Activated naive CD4-positive, alpha-beta T cell treated with Interleukin-2 at 50 U/mL for 16 hours (primary cell): ENCODE measurements at places on chromosomes 11 and 22.
A peak's percentile ranks its signal among the peaks of the same experiment; 100 is the strongest.

- peak; percentile 23 for DNase-seq
These were observed 18.8 kb upstream of the PRR5 start for GRCh38 chr22:44683237-44683636.

DNA sequence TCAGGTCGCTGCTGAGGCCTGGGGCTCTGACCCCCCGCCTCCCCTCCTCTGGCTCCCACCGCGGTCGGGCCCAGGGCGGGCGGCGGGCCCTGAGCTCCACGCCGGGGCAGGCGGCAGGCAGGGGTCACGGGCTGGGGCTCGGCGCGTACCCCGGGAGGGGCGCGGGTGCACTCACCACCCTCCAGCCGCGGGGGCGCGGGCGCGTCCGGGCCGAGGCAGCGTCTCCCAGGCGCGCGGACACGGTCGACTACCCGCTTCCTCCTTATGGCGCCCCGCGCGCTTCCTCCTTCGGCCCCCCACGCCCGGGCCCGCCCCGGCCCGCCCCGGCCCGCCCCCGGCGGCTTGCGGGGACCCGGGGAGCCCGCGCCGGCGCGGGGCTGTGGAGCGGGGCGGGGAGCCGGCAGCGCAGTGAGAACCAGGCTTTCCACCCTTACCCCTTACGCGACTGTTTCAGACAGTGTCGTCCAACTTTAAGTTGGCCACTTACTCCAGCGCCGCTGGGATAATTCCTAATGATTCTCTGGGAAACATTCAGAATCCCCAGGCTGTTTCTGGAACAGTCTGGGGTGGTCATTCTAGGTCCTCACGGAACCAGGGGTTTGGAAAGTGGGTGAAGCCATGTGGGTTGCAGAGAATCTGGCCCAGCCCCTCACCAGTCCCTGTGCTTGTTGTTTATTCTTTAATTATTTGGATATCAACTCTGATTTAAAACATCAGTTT is at the start of gene BID:
TSS of gene BID (minus strand) at position 264 of the 720 bp plus-strand sequence. CDS start 24,353 bp downstream, outside the sequence.
- peak; percentile 46 for DNase-seq

GRCh38 chr11:119309953-119310681 is 6.8 kb downstream of the MCAM start:
- no peak for DNase-seq

GRCh38 chr22:22666307-22667091 is 22.1 kb downstream of the GGTLC2 start:
- DNase-seq, result peak; percentile 4

- DNase-seq, result no peak
These were observed 134.5 kb upstream of the NAV2 start for GRCh38 chr11:19577976-19578619.

GRCh38 chr11:954392-955153 is 28.9 kb downstream of the AP2A2 start:
- DNase-seq, result no peak

DNA sequence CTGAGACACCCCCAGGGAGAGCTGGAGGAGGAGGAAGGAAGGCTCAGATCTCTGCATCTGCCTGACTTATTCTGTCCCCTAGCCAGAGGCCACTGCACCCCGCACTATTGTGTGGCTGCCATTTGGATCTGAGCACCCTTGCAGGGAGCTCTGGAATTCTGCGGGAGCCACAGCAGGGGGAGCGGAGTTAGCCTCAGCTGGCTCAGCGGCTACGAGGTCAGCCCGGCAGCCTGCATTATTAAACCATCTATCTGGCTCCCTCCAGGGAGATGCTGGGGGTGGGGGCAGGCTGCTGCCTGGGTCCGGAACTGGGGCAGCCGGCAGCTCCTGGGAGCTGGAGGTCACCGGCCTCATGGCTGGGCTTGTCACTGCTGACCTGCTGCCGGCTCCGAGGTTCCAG is 6.5 kb upstream of the ELFN2 start:
- DNase-seq, result no peak

GRCh38 chr22:28907311-28908008 is 24.1 kb downstream of the ZNRF3 start:
- peak; percentile 62 for DNase-seq

GRCh38 chr22:30802202-30803166 is 107.8 kb downstream of the OSBP2 start:
- peak; percentile 66 for DNase-seq

DNA sequence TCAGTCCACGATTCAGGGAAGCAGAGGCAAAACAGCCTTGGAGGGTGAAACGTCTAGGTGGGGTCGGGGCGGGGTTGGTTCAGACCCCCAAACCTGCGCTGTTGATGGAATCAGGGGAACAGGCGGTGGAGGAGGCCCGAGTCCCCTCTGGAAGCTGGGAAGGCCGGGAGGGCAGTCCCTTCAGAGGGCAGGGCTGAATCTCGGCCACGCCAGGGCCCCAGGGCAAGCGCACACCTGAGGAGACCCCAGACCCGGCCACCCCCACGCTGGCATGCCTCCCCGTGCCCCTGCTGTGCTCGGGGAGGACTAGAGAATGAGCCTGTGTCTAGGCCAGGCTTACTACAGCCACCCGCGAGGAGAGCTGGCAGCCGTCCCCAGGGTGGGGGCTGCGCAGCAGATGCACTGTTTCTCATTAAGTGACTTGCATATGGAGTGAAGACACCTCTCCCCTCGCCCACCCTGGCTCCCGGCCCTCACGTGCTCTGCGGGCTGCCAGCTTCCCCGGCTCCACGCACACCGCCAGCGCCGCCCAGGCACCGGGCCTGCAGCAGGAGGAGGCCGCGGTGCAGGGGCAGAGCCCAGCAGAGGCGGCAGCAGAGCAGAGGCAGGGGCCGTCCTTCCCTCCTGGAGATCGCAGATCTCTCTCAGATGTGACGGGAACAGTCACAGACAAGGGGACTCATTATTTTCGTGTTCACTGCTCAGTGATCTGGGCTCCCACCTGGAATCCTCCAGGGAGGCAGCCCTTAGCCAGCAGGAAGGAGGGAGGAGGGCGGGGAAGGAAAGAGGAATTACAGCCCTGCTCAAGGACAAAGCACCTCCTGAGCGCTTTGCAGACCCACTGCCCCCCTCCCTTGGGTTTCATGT is 47.1 kb upstream of the OPCML start:
- DNase-seq, result no peak

DNA sequence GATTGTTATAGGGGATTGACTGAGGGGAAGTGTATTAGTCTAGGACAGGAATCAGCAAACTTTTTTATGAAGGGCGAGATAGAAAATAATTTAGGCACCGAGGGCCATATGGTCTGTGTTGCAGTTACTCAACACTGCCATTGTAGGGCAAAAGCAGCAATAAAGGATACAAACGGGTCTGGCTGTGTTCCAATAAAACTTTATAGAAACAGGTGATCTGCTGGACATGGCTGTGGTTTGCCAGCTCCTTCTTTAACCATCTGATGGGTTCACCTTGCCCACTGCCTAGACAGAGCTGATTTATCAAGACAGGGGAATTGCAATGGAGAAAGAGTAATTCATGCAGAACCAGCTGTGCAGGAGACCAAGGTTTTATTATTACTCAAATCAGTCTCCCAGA is 20.0 kb downstream of the PRR5L start:
- no peak for DNase-seq
